ENCODE measurements at places on chromosomes 6 and 20. TPM values are rescaled to one million over a fixed set of nuclear protein-coding genes. Genes with fewer than 3 reads are reported as not detected.

DNA sequence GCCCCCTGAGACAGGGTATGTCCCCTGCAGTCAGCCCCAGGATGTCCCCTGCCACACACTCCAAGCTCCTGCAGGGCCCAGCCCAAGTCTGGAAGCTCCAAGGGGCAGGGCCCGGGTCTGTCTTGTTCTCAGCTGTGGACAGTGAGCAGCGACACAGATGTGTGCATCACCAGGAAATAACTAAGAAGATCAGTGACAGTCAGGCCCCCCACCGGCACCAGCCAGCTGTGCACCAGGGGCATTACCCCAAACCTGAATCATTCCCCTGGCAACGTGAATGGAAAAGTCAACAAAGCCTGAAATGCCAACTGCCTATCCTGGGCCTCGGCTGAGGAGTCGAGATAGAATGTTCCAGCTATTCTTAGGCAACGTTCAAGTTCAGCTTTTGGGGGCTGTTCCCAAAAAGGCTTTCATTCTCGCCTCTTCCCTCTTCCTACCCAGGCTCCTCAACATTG lies 105.0 kb downstream of the PREX1 start:
- peak; percentile 55 for DNase-seq

GRCh38 chr6:151191527-151191926 lies 48.2 kb upstream of the AKAP12 start:
- DNase-seq: no peak

DNA sequence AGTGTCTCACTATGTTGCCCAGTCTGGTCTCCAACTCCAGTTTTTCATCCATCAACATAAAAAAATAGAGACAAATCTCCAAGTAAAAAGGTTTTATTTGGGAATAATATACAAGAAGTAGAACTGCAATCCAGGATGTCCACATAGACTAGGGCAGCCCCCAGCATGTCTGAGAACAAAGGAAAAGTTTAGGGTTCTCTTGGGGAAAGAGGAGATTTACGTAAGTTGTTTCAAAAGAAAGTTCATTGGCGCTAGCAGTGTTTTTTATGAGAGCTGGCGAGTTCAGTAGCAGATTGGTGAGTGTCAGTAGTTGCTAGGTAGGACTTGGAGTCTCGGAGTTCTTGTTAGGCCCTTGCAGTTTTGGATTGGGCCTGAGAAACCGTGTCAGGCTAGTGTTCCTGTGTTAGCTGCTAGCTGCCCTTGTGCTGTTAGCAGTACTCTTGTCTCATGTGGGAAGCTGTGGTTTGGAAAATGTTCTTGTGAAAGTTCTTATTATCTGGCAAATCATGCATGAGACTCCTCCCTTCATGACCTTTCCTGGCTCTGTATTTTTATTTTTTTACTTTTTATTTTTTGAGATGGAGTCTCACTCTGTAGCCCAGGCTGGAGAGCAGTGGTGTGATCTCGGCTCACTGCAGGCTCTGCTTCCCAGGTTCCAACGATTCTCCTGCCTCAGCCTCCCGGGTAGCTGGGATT lies 24.7 kb downstream of the TTLL9 start:
- peak; percentile 75 for DNase-seq

- DNase-seq: no peak
Measured at GRCh38 chr20:34047917-34048316, 54.2 kb downstream of the RALY start.

EYS gene
- 0.06 TPM for total RNA-seq

GRCh38 chr20:18978311-18978710 lies 164.7 kb downstream of the SCP2D1 start:
- no peak for DNase-seq

DNA sequence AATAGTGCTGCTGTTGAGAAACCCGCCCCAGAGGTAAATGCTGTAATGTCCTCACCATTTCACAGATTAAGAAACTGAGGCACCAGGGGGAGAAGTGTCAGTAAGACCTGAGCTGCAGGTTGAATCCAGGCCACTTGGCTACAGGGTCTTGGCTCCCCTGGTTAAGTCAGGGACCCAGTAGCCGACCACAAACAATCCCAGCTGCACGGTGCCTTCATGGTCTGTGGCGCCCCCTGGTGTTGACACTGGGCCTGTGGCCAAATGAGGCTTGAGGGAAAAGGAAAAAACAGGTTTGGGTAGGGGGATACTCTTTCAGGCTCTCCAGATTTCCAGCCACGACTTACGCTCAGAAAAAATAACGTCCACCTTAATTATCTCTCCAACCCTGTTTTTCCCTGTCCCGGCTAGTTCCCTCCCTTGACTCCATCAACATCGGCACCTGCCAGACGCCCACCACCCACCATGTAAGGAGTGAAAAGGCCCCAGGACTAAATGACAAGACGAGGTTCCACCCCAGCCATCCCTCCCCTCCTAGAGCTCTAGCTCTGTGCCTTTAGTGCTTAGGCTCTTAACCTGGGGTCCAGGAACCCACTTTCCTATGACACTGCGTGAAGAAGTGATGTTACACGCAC lies 47.7 kb upstream of the POLR1H start:
- peak; percentile 27 for DNase-seq

DNA sequence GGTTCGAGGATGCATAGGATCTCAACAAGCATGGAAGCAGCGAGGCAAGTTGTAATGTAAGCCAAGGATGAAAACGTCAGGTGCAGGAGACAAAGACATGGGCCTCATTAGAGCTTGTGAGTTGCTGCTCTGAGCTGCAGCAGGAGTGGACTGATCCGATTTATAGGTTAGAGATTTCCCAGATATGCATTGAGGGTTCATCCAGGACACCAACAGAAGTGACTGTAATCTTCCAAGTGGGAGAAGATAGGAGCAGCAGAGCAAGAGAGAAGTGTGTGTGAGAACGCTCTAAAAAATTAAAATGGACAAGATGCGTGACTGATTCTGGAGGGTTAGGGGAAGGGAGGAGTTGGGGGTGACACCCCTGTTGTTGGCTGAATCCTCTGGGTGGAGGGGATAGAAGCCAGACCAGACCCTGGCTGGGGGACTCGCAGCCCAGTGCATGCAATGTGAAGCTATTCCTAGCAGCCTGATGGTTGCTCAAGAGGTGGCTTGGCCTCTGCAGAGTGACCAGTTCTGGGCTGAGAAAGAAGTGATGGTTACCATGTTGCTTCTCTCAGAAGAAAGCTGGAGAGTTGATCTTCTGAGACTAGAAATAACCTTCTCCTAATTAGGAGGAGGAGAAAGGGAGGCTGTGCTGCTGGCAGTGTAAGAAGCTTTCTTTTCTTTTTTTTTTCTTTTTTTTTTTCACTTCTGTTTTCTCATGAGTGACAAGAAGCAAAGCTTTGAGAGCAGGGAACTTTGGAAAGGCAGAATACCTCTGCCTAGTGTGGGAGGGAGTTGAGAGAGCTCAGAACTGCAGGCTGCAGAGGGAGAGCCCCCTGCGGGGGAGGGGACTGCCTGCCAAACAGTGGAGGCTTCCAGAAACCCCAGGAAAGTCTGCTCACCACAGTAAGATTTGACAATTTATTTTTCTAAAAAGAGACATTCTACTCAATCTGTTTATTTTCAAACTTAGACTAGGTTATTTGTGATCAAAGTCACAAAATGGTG lies 116.9 kb downstream of the SLX4IP start:
- no peak for DNase-seq

COL9A3 gene
- total RNA-seq: 5.7 TPM

C20orf144 gene
- total RNA-seq: not detected

GRCh38 chr20:53376021-53376420 lies 217.6 kb downstream of the ZNF217 start:
- DNase-seq: no peak

DNA sequence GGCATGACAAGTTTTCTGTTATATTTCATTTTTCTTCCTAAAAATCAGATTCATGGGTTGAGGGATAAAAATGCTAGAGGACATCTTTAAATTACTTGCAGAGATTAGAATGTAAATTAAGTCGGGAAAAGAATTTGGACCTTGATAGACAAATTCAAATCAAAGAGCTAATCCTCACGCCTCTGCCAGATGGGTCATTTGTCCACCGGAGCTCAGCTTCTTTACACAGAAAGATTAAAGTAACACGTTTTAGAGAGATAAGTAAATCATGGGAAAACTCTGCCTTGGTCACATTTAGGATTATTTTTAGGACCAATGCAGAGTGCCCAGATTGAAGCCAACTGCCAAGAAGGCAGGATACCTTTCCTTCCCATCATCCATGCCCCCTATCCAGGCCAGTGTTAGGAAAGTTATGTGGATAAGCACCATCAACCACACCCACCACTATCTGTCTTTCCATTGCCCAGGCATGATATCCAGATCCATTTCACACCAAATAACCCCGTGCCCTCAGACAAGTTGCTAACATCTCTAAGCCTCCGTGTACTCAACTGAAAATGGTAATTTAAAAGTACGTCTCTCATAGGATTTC lies 397.4 kb upstream of the PLCB4 start:
- no peak for DNase-seq

TMEM74B gene
- total RNA-seq: 4.8 TPM

ZNF341 gene
- total RNA-seq: 2.2 TPM

DNA sequence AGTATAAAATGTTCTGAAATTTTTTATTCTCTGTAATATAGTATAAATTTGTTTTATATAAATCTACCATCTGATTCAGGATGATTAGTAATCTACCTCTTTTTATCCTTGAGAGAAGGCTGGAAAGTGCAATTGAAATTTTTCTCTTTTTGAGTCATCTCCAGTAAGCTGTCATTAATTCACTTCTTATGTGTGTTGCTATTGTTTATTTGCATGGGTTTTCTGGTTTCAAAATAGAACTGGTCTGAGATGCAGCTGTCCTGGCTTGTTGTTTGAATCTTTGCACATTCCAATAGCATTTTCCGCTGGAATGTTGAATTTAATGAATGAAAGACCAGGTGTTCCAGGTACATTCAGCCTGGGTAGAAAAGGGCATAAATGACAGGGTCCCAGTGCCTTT lies 24.3 kb upstream of the TAB2 start:
- DNase-seq: no peak

DNA sequence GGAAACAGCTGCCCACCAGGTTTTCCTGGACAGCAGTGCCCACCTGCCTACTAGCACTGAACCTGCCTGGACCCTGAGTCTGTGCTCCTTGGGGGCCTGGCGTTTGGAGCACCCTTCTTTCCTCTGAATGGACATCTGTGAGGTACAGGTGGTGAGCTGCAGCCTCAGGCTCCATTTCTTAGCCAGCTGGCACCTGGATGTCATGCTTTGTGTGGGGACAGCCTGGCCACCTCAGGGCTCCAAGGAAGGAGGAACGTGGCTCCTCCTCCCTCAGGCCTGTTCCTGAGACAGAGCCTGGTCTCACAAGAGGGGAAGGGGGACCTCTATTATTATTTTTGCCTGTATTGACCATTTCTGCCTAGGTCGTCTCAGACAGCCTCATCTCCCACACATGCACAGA lies 8.1 kb downstream of the TMEM151B start:
- DNase-seq: no peak

UNC93A gene
- total RNA-seq: not detected

FAM209B gene
- not detected for total RNA-seq

- peak; percentile 61 for DNase-seq
Measured at GRCh38 chr6:112016320-112016719, 37.6 kb upstream of the CCN6 start.

RIPOR2 gene
- total RNA-seq: 2.1 TPM

DNA sequence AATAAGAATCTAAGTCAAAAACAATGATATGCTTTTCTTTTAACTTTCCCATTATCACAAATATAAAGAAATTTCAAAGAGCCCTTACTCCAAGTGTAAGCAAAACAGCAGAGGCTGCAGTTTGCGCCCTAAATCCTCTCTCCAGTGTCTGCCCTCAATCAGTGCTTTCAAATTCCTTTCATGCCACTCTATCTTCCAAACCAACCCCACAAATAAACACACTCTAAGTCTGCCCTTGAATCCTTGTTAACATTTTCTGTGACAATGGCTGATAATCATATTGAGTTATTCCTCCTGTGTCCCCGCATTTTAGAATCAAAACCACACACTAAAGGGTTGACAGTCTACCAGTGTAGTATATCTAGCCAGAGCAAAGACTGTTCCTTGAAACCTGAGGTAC lies 317.9 kb upstream of the MARCKS start:
- DNase-seq: no peak

GRCh38 chr6:165010556-165011535 lies 298.6 kb downstream of the C6orf118 start:
- no peak for DNase-seq

- DNase-seq: no peak
Measured at GRCh38 chr20:37397954-37398749, 52.2 kb downstream of the SRC start.

DNA sequence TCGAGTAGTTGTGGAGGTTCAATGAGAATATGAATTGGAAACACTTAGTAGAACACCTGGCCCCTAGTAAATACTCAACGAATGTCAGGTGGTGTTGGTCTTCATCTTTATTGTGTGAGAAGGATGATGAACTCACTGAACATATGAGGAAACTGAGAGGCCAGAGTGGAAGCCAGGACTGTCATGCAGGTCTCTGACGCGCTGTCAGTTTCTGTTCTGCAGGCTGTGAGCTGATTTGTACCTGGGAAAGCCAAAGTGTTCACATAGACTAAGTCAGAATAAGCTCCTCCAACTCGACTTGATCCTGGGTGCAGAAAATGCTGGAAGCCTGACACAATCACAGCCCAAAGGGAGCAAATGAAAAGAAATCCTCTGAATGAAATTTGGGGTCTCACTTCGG lies 222.2 kb downstream of the LY86 start:
- no peak for DNase-seq

DNA sequence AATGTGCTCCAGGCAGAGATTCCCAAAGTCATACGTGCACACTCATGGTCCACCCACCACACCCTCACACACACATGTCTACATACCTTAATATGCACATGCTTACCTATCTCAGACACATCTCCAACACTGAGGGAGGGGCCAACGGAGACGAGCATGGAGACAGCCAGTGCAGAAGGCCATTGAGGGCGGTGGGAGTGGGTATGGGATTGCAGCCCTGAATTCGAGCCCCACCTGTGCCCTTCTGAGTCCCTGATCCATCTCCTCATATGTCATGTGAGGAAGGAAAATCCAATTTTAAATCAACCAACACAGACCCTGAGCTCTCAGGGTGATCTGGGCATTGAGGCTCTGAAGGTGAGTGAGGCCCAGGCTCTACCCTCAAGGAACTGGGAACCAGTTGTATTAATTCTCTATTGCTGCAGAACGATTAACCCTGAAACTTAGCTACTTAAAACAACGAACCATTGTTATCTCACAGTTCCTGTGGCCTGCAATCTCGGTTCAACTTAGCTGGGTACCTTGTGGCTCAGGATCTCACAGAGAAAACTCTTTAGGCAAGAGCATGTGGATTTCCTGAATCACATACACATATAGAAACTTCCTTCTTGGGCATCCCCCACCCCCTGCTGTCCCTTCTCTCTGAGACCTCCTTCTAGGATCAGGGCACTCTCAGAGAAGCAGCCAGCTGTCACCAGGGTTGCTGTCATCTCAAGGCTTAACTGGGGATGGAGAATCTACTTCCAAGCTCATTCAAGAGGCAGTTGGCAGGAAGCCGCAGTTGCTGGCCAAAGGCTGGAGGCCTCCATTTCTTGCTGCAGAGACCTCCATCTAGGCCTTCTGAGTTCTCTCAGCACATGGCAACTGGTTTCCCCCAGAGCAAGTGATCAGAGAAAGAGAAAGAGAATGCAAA lies 28.3 kb downstream of the GLP1R start:
- no peak for DNase-seq

GRCh38 chr6:81693266-81693665 lies 59.2 kb downstream of the TENT5A start:
- no peak for DNase-seq

Measured in right cardiac atrium (tissue), 5 donors.